ENCODE measurements at places on chromosomes 4 and X.

DNA sequence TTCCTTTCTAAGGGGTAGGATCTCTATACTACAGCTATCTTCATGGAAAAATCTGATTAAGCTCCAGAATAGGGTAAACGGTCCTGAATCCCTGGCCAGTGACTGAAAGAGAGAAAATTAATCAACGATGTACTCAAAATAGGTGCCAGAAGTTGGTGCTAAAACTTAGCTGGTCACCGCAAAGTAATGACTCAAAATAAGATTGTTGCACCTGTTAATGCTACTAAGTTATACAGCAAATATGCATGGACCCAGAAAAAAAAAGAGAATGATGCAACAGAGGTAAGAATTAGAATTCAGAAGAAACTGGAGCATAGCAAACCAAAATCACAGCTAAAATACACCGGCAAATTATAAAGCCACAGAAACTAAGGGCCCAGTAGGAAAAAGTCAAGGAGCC is 239.7 kb upstream of the FAM241A start:
- no peak for DNase-seq

DNA sequence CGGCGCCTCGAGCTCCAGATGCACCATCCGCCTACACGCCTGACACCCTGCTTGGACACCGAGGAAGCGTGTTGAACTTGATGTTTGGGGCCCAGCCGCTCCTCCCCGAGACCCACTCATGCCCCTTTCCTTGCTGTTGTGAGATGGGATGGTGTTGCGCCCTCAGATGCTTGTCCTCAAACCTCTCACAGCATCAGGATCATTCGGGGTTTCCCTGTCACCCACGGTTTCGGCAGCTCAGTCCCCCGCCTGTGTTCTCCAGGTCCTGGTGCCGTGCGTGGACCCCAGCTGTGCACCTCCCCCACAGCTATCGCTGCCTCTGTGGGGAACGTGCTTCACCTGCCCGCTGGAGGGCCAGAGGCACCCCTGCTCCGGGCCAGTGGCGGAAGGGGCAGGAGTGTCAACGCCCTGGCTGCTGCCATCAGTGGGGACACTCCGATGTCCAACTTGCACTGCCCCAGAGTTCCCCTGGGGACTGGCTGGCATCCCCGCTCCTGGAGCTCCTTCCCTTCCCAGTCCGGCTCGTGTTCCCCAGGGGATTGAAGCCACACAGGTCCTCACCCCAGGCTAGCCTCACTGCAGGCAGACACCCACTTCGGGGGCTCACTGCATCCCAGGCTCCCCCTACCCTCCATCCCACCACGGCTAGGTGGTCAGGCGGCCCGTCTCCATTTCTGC is 82.3 kb upstream of the ADRA2C start:
- no peak for DNase-seq

DNA sequence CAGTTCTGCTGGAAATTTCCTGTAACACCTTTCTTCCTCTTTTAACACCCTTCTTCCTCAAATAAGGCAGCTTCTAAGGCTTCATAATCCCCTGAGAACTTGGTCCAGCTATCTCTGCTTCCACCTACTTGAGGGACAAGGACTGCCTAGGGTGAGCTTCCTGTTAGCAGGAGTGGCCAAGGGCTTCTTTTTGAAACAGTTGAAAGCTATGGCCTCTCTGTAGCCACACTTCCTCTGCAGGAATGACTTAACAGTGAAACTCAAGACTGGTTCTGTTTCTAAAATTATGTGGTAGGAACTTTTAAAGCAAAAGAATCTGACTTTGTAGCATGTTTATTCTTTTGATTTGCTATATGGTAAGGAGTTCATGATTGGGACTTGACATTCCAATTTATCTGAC is 108.5 kb upstream of the WDR1 start:
- DNase-seq = no peak

DNA sequence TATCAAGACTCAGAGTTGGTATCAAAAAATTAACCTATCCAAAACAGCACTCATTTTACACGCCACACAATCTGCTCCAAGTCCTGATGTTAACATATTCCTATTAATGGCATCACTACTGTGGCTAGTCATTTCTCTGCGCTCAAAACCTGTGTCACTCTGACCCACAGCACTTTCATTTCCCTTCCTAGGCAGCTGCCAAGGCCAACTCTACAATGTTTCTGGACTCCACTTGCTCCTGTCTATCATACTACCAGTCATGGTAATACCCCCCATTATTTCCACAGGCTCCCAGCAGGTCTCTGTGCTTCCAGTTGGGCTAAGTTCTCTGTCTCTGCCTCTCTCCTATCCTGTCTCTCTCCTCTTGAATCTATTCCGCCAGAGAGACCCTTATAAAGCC is 323.6 kb downstream of the NR3C2 start:
- no peak for DNase-seq

- DNase-seq = no peak
Measured at GRCh38 chr4:177322881-177323280, 13.2 kb downstream of the NEIL3 start.

DNA sequence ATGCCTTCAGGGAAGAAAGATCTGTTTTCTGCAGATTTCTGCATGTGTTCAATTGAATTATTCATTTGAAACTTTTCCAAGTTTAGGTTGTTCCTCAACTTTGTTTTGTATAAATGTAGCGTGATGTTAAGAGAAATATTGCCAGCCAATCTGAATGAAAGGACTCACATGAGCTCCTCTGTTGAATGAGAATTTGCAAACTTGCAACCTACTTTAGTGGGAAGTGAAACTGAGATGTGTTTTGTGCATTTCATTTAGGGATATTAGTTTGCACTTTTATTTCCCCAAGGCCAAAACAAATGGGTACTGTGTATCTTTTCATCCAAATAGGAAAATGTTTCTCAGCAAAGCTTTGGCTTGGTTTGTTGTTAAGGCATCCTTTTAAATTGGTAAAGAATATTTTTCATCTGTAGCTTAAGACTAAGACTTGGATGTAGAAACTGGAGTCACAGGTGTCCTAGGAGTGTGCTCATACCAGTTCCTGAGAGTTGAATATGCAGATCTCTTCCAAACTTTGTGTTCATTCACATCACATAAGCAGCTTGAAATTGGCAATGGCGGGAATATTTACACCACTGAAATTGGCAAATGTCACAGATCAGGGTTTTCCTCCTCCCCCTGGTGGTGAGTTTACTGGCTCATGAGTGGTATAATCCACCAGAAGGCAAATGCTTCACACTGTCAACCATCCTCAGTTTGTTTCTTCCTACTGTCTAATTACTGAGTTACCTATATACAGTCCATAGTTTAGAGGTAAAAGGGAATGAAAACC is 193.6 kb upstream of the BANK1 start:
- peak; percentile 22 for DNase-seq

DNA sequence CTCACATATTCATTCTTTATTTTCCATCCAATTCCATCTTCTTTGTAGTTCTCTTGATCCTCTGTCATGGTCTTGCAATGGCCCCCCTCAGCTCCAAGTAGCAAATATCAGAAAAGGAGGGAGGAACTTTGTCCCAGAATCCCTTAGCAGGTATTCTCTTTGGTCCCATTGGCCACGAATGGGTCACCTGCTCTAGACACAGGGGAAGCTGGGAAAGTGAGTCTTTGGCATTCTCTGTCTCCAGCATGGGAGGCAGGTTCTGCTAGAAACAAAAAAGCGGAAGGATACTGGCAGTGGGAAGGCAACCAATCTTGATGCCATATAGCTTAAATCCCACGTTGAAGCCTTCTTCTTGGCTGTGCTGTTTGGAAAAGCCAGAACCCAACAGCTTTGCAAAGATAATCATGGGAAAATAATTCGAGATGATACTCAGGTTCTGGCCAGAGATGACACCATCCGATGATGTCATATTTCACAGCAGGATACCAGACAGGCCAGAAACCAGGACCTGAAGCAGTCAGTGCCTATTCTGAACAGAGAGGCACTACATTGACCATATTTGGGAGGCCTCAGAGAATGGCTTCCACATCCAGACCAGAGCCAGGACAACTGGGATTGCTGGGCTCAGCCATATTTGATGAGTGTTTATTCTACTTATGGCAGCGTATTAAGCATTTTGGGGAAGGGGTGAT is 110.4 kb upstream of the ATXN3L start:
- DNase-seq = no peak

DNA sequence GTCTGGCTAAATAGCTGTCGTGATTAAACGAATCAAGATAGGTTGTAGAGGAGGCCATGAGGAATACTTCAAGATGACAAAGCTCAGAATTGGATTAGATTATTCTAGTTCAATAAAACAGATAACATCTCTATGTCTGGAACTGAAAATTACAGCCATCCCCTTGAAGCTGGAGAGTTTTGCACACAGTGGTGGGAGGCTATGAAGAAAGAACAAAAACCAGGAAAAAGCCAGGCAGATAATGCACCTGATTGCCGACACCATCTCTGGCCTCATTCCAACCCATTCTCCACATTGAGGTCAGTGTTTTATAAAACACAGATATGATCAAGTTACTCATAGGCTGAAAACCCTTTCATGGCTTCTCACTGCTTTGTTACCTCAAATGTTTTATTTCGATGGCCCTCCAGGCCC is 188.3 kb downstream of the RASL11B start:
- no peak for DNase-seq

- no peak for DNase-seq
Measured at GRCh38 chrX:10288373-10288975, 131.7 kb downstream of the CLCN4 start.

- peak; percentile 83 for DNase-seq
Measured at GRCh38 chr4:74228691-74229640, 71.0 kb downstream of the MTHFD2L start.

- DNase-seq = no peak
Measured at GRCh38 chr4:113056318-113056717, 6.9 kb downstream of the ANK2 start.

GRCh38 chrX:40083979-40084359 is 13.8 kb downstream of the BCOR start:
- no peak for DNase-seq

DNA sequence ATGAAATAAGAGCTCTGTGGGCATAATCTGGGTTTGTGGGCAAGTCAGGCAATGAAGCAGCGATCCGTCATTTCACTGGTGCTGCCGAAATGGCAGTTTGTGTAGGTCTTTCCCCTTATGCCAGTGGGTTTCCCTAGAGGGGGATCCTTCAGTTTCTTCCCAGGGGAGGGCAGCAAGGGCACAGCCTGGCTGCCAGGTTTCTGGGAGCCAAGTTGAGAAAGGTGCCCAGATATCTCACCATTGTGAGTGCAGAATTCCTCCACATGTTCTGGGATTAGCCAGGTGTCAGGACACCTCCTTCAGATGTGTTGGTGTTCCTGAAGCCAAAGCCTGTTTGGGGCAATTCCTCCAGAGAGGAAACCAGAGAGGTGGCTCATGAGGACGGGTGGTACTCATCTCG is 28.0 kb downstream of the MSX1 start:
- DNase-seq = no peak
